CD8-positive, alpha-beta T cell (primary cell): ENCODE measurements at places on chromosomes 2 and 18.

DNA sequence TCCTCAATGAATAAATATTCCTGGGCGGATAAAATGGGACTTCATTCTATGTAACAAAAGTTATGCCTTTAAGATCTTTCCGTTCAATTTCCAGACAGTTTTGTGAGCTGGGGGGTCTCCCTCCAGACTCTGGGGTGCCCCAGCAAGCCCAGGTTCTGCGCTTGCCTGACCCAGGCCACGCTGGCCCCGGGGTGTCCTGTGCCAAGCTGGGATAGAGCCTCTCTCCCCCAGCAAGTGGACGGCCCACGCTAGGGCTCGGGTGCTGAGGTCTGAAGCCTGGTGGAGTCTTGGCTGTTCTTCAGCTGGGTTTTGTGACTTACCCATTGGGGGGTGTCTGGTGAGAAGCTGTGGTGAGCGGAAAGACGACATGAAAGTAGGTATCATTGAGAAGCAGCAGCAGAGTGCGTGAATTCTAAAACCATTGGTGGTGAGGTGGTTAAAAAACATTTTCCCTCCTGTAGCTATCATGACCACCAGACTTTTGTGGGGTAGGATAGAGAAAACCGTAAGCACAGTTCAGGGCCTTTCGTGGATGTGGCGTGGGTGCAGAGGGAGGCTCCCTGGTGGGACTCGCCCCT is 346.8 kb downstream of the ANAPC1 start:
- peak; percentile 14 for DNase-seq

DNA sequence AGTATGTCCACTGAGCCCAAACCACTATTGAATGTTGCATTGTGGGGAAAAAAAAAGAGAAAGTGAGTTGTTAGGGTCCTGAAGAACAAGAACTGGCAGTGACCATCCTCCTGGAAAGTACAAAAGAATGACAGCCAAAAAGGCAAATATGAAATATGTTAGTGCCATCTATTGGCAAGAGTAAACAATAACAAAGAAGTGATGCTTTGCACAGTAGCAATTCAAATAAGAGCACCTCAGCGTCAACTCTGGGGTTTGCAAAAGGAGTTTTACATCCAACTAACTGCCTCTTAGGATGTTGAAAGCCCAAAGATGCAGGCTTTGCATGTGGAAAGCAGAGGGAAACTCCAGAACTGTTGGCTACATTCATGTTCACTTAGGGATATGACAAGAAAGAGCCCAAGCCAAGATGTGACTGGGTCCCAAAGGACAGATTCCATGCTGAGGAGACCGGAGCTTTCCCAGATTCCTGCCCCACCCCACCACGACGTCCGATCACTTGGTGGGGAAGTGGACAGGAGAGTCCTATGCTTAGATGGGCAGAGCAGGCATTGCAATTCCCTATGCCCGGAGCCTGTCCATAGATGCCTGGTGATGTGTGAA is 15.6 kb downstream of the TRABD2A start:
- no peak for DNase-seq

DNA sequence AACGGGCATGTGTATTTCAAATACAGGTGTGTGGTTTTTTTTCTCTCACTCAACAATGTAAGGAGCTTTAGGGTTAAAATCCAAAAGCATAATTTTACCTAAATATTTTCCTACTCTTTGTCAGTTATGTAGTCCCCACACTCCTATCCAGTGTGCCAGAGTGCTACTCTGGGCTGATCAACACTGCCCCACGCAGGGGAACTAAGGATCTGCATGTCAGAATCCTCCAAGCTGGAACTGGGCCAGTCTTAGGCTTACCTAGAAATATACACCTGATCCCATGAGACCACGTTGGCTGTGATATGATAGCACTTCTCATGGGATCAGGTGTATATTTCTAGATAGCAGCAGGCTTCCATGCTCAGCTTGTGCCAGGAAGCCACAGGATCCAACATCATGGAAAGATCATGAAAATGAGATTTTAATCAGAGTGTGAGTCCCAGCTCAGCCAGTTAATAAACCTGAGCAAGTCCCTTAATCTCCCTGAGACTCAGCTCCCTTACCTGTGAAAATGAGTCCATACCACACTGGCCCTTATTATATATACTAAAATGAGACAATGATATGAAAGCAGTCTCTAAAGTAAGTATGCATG is 29.7 kb downstream of the CCDC141 start:
- DNase-seq: peak; percentile 52

- no peak for DNase-seq
Measured at GRCh38 chr2:196266855-196267254, 95.5 kb upstream of the STK17B start.

- DNase-seq: no peak
Measured at GRCh38 chr2:29060441-29060840, 13.9 kb downstream of the PCARE start.

- DNase-seq: no peak
Measured at GRCh38 chr2:196247114-196247975, 76.0 kb upstream of the STK17B start.

GRCh38 chr18:53544917-53545316 is 679.6 kb downstream of the MBD2 start:
- DNase-seq: no peak

DNA sequence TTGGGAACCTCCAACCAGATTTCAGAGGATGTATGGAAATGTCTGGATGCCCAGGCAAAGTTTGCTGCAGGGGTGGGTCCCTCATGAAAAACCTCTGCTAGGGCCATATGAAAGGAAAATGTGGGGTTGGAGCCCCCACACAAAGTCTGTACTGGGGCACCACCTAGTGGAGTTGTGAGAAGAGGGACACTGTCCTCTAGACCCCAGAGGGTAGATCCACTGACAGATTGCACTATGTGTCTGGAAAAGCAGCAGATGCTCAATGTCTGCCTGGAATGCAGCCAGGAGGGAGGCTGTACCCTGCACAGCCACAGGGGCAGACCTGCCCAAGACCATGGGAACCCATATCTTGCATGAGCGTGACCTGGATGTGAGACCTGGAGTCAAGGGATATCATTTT is 573.7 kb upstream of the NXPH2 start:
- DNase-seq: no peak

GRCh38 chr2:110100480-110100879 is 15.1 kb downstream of the MALL start:
- no peak for DNase-seq

DNA sequence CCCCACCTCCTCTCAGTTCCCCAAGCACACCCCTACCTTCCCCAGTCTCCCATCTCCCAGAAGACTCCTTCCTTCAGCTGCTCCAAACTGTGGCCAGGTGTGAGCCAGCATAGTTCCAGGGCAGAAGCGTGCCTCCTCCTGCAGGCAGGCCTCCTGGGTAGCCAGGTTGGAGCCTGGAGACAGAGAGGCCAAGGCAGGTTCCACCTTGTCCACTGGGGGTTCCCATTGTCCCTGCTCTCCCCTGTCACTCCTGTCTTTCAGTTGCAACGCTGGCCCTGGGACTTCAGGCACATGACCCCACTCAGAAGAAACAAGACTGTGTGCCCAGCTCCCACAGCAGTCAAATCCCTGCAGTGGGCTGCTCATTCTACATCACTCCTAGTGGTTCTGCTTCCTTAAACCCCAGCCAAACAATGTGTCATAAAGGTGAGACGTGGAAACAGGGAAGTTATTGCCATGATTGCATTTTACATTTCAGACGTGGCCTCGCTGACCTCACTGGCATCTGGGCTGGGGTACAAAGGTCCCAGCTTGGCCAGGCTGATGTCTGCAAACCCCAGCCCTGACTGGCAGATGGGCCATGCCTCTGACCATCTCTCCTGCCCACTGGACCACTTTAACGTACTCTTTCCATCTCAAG is 96.5 kb upstream of the BOD1L2 start:
- DNase-seq: no peak

GRCh38 chr2:152693033-152693432 is 24.2 kb downstream of the PRPF40A start:
- DNase-seq: no peak

DNA sequence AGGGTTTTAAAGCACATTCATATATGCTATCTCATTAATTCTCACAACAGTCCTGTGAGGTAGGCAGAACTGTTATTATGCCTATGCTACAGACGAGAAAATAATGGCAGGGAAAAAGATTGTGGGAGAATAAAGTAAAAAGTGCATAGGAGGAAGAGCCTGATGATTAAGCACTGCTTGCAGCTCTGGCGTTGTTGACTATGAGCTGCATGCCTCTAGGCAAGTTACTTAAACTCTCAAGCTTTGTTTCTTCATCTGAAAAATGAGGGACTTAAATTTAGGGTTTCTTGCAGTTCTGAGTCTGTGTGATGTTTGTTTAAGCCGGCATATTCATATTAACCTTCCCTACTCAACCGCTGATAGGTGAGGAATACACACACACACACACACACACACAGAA is 51.6 kb upstream of the RAPH1 start:
- no peak for DNase-seq

- DNase-seq: no peak
Measured at GRCh38 chr18:7904529-7904928, 337.4 kb downstream of the PTPRM start.

GRCh38 chr2:99238599-99238998 is 16.9 kb downstream of the LYG2 start:
- no peak for DNase-seq
